ENCODE measurements at places on chromosomes 1 and 21. TPM values are rescaled to one million over a fixed set of nuclear protein-coding genes. Genes with fewer than 3 reads are reported as not detected.

Gene ADAM30
- polyA plus RNA-seq, result not detected

Gene DBT
- polyA plus RNA-seq, result 3.3 TPM

Gene MMEL1
- polyA plus RNA-seq, result not detected

- no peak for DNase-seq
Measured at GRCh38 chr1:34406377-34406776, 229.7 kb downstream of the C1orf94 start.

- peak; percentile 75 for DNase-seq
Measured at GRCh38 chr1:37808369-37809319, 636 bp upstream of the YRDC start.

DNA sequence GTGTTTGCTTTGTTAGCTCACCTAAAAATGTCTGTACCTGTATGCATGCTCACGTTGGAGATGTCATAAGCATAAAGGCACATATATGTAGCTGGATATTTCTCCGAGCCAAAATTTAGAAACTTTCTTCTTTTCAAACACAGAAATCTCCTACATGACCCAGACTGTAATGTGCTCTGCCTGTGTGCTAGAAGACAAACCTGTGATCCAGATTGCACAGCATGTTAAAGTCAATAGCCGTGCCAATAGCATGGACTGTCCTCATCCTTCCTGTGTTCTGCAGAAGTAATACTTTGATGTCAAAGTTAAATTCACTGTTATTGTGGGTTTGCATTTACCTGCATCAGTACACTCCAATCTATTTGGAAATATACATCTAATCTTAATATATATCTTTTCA, 346.2 kb upstream of the ZRANB2 start:
- no peak for DNase-seq

- no peak for DNase-seq
Measured at GRCh38 chr1:190563230-190563629, 85.6 kb upstream of the BRINP3 start.

- no peak for DNase-seq
Measured at GRCh38 chr1:186775881-186776560, 52.7 kb upstream of the PLA2G4A start.

- DNase-seq, result no peak
Measured at GRCh38 chr1:36476945-36477344, 5.8 kb downstream of the CSF3R start.

Measured in A549 (cell line).